KG1 (cell line): ENCODE measurements at places on chromosomes 5 and 9.

DNA sequence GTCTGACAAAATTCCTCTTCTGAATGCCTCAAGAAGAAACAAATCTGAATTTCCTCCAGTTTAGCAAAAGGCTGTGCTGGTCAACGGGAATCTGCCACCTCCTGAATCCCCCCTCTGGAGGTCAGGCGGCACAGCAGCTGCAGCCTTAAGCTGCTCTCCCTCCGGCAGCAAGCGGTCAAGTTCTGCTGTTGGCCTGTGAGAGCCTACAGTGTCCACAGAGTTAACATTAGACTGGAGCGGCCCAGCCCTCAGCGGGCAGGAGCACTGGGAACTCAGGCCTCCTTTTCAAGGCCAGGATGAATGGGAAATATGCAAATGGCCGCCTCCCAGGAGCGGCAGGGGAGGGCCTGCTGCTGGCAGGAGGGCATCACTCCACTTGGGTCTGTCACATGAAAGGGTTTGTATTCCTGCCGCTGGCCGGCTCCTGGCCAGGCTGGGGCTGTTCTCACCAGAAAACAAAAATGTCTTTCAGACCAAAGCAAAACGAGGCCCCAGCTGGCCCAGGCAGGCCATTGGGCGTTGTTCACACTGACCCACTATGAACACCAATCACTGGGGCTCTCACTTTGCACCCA is 8.2 kb downstream of the ACSL6 start:
- DNase-seq, result no peak

GRCh38 chr9:3698531-3698930 is 172.7 kb upstream of the RFX3 start:
- no peak for DNase-seq

DNA sequence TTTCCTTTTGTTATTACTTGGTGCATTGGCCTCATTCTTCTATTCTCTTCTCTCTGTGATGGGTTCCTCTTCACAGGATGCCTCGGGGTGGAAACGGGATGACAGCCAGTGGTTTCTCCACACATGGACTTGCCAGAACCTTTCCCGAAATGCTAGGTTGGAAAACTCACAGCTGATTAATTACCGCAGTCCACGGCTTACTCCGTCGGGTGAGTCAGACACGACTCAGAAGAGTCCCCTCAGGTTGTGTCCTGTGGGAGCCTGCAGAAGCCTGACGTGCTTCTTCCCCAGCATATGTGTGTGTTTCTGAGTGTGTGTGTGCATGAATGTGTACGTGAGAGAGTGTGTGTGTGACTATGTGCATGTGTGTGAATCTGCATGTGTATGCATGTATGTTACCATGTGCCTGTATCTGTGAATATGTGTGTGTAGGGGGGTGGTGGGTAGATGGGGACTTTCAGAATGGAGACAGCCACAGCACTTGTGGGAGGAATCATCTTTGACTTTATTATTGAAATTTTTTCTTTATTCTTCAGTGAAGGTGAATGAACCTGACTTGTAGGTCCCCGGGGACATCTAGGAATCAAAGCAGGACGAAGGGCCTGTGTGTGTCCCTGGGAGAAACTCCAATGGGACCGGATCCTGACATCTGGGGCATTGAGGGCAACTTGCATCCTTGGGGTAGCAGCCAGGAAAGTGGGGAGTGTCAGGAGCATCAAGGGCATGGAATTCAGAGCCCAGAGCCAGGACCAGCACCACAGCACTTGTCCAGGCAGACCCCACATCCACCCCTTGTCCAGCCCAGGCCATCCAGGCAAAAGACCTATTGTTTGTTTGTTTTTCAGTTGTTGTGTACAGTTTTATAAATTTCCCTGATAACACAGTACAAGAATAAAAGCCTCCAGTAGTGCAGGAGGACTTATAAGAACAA is 21.9 kb upstream of the MED10 start:
- DNase-seq, result no peak

DNA sequence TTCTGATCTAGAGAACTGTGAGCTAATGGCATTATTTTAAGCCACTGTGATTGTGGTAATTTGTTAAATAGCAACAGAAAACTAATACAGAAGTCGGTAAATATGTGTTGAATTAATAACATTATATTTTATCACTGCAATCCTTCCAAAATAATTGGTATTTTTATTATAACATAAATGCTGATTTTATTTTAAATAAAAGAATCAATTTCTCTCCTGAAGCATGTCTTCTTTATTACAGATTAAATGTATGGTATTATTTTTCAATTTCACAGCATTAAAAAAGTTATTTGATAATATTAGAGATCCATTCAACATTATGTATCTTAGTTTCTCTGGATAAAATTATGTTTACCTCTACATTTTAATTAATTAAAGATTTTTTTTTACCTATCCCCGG is 165.5 kb upstream of the EDIL3 start:
- DNase-seq, result no peak

DNA sequence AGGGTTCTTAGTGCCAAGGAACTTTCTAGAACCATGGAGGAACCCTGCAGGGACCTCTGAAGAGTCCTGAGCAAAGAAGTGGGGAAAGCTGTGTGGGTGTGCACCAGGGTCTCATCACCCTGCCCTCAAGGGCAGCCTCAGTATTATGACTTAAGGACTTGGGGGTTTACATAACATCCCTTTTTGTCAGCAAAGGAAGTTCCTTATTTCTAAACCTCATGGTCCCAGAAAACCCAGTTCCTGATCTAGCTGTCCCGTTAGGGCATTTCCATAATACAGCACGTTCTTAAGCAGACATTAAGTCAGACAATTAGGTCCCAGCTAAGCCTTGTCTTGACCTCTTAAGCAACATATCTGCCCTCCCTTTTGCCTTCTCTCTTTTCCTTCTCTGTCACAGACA is 57.3 kb downstream of the DAPK1 start:
- no peak for DNase-seq
